ENCODE measurements at places on chromosomes 3 and 15.

- DNase-seq, result no peak
Measured at GRCh38 chr3:165070682-165071081, 7.6 kb downstream of the SI start.

DNA sequence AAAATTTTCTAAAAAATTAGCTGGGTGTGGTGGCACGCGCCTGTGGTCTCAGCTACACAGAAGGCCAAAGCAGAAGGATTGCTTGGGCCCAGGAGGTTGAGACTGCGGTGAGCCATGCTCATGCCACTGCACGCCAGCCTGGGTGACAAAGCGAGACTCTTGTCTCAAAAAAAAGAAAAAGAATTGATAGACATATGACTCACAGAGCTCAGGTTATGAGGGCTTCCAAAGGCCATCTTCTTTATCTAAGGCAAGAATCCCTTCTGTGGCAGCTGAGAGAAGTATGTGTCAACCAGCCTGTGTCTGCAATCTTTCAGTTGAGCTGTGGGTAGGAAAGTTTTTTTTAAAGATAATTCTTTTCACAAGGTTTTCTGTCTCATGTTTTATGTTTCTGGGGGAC, 53.9 kb downstream of the MRPS25 start:
- no peak for DNase-seq

- no peak for DNase-seq
Measured at GRCh38 chr3:151445273-151446001, 15.4 kb downstream of the IGSF10 start.

DNA sequence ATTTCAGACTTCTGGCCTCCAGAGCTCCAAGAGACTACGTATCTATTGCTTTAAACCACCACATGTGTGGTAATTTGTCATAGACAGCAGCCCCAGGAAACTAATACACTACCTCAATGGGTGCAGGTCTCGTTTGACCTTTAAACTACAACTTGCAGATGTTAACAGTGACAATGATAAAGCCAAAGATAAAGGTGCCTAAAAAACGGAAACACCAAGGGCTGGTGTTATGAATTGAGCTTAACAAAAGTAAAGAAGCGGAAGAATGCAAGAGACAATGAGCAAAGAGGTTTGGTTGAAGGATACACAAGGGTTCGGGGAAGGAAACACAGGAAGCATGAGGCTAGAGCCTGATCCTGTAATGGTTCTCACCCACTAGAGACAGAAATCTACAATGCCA, 50.8 kb downstream of the RFTN1 start:
- no peak for DNase-seq

DNA sequence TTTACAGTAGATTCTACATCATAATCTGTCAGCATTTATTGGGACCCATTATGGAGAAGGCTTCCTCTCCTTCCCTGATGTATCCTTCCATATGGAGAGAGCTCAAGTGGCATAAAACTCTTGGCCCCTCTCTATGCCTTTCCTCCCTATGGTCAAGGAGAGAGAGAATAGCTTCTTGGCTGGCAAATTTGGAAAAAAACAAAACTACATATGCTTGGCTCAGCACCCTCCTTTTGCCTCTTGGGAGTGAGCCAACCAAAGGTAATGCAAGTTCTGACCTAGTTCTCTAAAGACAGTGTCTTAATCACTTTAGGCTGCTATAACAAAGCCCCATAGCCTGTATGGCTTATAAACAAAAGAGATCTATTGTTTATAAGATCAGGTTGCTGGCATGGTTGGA, 37.5 kb downstream of the C3orf70 start:
- DNase-seq, result no peak

DNA sequence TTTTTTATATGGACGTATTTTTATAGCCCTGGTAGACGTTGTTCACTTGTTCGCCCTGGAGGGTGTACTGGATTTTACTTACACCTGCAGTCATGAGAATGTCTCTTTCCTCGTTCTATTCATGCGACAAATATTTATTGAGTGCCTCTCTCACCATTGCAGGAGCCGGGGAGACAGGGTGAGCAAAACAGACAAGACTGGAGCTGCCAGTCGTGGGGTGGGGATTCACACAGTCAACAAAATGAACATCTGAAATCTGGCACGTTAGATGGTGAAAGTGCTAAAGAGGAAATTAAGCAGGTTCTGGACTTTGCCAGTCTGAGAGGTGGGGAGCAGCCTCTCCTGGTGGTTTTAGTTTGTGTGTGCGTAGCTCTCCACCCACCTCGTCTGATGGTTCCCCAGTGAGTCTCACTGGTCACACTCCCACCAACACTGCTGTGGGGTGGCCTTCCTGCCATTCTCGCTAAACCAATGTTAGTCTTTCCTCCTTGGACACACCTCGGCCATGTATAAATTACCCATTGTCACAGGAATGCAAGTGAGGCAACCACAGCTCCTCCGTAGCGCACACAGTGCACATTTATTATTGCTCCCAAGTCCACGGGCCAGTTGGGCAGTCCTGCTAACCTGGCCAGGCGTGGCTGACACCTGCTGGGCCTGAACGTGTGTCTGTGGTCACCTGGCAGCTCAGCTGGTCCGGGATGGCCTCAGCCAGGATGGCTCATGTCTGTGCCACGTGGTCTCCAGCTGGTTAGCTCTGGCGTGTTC, 31.5 kb downstream of the FBLN2 start:
- DNase-seq, result no peak

GRCh38 chr3:55191911-55192775, 264.3 kb upstream of the LRTM1 start:
- no peak for DNase-seq

- no peak for DNase-seq
Measured at GRCh38 chr3:143203142-143203541, 83.6 kb downstream of the CHST2 start.

DNA sequence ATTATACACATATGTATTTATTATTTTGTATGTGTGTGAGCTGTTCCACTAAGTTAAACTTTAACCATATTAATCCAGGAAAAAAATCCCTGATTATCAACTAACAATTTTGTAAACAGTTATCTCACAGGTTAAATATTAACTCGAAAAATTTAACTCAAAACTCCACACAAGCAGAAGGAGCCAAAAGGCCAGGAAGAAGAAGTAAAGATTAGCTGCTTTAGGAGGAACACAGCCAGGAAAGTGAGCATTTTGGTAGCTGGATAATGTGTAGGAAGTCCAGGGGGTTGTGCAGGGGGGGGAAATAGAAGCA, 425.0 kb downstream of the TIGIT start:
- no peak for DNase-seq

All from GM19239 (cell line).